ENCODE measurements at places on chromosomes 4 and X.

- DNase-seq, result no peak
Measured at GRCh38 chrX:29225670-29226069, 638.4 kb downstream of the IL1RAPL1 start.

DNA sequence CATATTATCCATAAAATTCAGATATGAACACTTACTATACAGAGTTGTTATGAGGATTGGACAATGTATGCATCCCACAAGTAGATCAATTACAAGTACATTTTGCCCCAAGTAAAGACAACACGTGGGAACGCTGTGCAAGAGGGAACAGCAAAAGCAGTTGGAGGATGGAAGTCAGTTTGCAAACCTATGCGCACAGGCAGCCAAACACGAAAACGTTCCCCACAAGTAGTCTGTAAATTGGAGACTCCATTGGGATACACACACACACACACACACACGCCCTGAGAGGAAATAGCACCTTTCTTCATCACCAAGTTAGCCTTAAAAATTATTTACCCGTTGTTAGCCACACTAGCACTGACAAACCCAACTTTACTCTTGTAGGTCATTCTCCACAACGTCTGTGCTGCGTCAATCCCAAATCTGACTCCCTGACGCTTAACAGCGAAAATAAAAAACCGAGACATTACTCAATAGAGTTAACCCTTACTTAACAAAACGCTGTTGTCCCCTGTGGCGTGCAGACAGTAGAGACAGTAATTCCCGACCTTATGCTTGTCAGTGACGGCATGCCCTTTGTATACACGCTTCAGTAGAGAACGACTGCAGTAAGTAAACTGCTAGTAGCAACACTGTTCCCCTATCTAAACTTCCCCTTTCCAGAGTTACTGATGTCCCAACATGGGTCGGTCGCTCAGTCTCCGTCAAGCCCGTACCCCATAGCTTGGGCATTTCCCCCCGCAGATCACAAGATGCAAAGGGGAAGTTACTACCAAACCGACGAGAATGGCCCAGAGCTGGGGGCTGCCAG lies 730 bp downstream of the MANBA start:
- no peak for DNase-seq

DNA sequence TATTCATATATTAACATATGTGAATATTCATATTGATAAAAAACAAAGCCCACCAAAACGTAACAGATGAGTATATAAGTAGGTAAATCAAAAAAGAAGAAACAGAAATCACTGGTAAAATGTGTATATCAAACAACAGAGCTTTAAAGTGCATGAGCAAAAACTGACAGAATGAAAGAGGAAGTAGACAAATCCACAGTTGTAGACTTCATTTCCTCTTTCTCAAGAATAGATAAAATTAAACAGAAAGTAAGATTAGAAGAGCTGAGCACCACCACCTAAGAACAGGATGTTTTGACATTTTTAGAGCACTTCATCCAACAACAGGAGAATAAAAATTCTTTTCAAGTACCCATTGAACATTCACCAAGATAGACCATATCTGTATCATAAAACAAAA lies 64.6 kb downstream of the CNKSR2 start:
- no peak for DNase-seq

GRCh38 chr4:88613417-88613875 lies 21.2 kb downstream of the HERC3 start:
- DNase-seq, result no peak

GRCh38 chr4:186203406-186203805 lies 12.0 kb downstream of the CYP4V2 start:
- no peak for DNase-seq

GRCh38 chrX:155333544-155334100 lies 792 bp downstream of the CLIC2 start:
- no peak for DNase-seq

DNA sequence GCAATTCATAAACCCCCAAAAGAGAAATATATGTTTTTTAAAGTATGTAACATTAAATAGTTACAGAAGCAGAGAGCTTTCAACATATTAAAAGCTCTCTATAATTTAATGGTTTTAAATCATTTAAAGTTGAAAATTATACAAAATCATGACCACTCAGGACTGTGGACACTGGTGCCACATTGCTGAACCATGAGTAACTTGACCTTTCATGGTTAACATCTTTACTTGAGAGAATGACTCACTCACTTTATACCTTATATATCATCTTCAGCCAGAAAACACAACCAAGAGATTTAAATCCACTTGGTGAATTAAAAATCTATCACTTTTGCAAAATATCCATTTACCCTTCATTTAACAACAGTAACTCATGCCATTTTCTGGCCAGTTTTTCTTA lies 584.3 kb upstream of the SMIM31 start:
- no peak for DNase-seq

- no peak for DNase-seq
Measured at GRCh38 chr4:172308078-172308477, 494.9 kb downstream of the GALNTL6 start.

DNA sequence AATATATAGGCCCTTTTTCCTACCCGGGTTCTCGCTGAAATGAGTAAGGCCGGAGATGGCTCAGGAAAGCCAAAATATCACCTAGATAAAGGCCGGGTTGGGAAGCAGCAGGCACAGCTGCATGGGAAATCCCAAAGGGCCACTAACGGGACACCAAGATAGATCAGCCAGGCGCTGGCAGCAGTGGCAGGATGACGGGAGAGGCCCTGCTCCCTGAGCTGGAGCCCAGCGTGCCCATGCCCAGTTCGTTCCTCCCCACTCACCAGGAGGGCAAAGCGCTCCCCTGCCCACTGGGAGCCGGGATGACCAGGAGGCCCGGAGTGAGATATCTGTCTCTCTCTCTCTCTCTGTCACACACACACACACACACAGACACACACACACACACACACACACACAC lies 109.8 kb downstream of the DCTD start:
- DNase-seq, result no peak

GRCh38 chr4:165294907-165295306 lies 32.6 kb upstream of the MSMO1 start:
- DNase-seq, result no peak

- DNase-seq, result no peak
Measured at GRCh38 chr4:64361399-64361740, 47.9 kb downstream of the TECRL start.

- DNase-seq, result peak; percentile 52
Measured at GRCh38 chrX:2500091-2500802, 529 bp downstream of the DHRSX start.

DNA sequence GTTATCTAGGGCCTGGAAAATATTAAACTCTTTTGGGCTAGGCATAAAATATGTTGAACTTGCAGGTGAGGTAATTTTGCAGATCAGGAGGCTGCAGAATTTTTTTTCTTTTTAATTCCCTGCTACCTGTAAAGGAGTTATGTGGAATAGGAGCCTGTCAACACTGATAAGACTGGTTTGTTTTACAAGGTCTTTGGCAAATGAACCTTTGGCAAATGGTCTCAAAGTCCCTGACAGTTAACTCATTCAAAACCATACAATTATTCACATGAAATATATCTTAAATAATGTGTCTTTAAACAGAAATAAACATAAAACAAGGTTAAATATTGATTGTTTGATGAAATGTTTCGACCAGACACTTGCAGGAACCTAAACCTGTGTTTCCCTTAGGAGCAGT lies 340.2 kb downstream of the GASK1B start:
- DNase-seq, result no peak

- DNase-seq, result no peak
Measured at GRCh38 chrX:9436812-9437211, 28.0 kb upstream of the TBL1X start.

DNA sequence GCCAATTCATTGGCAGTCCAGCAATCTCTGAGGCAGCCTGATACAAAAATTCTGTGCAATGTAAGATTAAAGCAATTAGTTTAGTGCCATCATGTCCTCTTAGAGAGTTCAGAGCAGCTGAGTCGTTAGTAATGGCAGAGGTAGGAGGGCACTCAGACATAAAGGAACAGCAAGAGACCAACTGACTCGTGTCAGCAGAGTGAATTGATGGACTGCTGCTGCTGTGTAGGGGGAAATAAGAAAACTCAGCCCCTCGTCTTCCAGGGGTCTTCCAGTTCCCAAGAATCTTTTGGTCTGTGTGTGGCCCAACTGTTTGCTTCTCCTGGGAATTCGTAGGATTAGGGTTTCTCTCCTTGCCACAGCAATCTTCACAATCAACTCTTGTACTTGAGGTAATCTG lies 100.9 kb downstream of the TTC29 start:
- no peak for DNase-seq

- no peak for DNase-seq
Measured at GRCh38 chr4:42747971-42748370, 91.1 kb upstream of the ATP8A1 start.

DNA sequence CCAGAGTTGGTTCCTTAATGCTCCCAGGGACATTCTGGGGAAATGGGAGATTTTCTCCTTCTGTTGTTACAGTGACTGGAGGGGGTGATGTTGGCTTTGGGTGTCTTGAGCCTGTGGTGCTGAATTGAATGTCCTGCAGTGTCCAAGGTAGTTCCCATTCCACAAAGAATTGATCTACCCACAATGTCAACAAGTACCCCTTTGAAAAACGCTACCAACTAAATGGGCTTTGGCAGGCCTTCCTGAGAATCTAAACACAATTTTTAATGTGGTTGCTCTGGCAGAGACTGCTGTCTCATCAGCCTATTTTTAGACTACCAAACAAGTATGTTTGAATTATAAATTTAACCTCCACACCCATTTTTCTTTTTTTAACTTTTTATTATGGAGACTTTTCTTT lies 69.4 kb downstream of the CCKAR start:
- no peak for DNase-seq

DNA sequence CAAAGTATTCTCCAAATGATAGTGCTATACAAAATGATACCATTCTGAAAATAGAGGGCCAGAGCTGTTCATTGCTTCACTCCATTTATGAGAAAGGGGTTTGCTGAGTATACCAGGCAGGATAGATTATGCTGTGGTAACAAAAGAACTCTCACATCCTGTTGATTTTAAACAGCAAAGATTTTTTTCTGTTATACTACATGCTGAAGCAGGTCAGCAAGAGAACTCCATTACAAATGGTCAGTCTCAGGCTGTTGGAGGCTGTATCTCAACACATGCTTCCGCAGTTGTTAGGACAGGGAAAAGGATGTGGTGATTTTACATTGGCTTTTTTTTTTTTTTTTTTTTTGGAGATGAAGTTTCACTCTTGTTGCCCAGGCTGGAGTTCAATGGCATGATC lies 13.7 kb upstream of the KLHL5 start:
- no peak for DNase-seq

DNA sequence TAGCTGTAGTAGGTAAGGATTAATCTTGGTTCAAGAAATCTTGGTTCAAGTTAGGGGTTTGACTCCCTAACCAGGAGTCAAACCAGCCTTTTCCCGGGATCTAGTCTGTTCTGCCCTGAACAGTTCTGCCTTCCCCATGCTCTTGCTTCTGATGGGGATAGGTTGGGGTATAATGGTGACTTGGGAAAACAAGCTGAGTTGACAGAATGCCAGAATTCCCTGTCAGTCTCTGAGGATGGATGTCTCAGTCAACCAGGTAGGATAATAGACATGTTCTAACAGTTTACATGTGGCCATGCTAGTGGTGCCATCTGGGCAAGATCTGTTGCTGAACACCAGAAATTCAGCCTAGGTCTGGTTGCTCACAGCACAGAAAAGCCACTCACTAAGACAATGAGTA lies 51.4 kb downstream of the RAB40AL start:
- no peak for DNase-seq

- no peak for DNase-seq
Measured at GRCh38 chr4:169854090-169854489, 96.3 kb upstream of the HPF1 start.

DNA sequence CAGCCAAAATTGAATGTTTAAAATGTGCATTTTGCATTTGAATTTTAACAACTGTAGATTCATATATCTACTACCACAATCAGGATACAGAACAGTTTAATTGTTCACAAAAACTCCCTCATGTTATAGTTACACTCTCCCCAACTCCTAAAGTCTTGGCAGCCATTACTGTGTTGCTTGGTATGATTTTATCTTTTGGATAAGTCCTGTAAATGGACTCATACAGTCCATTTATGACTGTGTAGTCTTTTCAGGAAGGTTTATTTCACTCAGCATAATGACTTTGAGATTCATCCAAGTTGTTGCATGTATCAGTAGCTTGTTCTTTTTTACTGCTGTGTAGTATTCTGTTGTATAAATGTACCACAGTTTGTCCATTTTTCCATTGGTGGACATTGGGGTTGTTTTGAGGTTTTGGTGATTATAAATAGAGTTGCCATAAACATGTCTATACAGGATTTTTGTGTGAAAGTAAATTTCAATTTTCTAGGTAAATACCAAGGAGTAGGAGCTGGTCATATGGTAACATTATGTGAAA lies 9.9 kb downstream of the FAM193A start:
- DNase-seq, result no peak

DNA sequence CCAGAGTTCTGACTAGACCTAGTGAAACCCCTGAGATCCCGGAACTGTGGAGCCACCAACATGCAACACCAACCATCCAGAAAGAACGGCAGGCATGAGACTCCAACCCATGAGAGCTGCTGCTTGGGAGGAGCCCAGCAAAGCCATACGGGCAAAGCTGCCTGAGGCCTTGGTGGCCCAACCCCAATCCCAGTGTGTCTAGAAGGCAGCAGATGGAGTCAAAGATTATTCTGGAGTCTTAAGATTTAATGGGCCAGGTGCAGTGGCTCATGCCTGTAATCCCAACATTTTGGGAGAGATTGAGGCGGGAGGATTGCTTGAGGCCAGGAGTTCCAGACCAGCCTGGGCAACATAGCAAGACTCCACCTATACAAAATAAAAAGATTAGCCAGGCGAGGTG lies 49.2 kb upstream of the PDK3 start:
- DNase-seq, result no peak

- DNase-seq, result no peak
Measured at GRCh38 chrX:99705701-99706100, 704.4 kb downstream of the PCDH19 start.

GRCh38 chr4:130395871-130396270 lies 1299.9 kb downstream of the C4orf33 start:
- DNase-seq, result no peak

GRCh38 chrX:66074920-66075879 lies 35.3 kb upstream of the VSIG4 start:
- peak; percentile 17 for DNase-seq
